ENCODE measurements at places on chromosomes 2 and 18.

GRCh38 chr2:167198009-167198408 lies 309.7 kb downstream of the XIRP2 start:
- DNase-seq, result no peak

GRCh38 chr2:20467789-20468548 lies 21.1 kb downstream of the RHOB start:
- DNase-seq, result no peak

DNA sequence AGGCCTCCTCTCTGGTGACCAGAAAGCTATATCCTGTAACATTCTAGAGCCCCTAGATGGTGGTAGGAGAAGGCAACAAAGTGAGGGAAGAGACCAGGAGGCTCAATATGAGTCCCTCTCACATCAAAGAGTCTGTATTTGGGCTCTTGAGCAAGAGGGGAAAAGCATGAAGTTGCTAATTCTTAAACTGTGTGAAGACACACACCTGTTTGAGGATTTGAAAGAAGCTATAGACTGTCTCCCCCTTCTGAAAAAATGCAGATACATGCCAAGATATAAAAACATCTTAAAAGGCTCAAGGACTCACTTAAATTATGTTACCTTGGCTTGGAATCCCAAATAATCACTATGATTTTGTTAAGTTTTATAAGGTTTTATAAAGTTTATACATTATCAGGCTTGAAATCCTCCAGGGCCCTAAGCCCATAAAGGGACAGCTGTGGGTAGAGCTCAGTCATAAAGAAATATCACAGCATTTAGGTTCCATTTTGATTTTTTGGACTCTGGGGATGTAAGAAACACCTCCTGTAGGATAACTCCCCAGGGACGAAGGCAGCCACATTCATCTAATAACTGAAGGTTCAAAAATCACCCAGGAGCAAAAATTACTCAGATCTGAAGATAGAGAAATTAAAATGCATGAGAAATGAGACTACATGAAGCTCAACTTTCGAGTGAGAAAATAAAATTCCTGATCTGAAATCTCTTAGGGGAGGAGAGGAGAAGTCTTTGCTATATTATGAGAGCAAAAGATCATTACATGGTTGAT lies 136.1 kb upstream of the LGALSL start:
- no peak for DNase-seq

GRCh38 chr2:8319219-8319618 lies 362.6 kb upstream of the ID2 start:
- no peak for DNase-seq

DNA sequence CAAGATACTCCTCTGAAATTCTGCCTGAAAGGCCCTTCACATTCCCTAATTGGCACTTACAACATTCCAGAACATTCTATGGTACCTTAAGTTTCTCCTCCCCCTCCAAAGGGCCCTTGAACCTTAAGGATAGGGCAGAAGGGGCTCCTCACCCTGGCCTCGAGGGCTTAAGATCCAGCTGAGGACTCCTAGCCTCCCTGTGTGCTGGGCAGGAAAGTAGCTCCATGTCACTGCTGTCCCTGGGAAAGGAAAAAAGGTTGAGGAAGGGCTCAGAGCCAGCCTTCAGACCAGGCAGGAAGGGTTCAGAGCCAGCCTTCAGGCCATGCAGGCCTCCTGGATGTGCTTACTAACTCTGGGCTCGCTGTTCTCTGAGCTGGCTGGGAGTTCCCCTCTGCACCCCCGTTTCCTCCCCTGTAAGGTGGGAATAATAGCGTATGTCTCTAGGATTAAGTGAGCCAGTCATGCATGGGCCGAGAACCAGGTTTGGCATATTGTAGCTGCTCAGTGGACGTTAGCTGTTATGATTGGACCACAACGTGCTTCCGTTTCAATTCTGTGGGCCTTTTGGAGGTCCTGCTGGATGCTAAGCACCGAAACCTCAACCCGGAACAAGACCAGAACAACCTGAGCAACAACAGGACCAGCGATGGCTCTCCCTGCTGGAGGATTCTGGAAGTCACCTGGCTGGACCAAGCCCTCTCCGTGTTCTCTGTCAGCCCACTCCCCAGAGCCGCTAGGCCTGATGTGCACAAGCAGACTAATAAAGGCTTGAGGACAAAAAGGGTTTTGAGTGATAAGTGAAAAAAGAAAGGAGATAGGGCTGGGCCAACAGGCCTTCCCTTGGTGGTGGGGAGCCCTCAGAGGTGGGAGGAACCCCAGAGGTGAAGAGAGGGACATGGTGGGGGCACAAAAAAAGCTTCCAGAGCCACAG lies 1.0 kb upstream of the B3GNT7 start:
- peak; percentile 85 for DNase-seq

GRCh38 chr18:59127047-59127446 lies 12.6 kb upstream of the SEC11C start:
- peak; percentile 4 for DNase-seq

GRCh38 chr2:167493862-167494261 lies 605.6 kb downstream of the XIRP2 start:
- DNase-seq, result no peak

DNA sequence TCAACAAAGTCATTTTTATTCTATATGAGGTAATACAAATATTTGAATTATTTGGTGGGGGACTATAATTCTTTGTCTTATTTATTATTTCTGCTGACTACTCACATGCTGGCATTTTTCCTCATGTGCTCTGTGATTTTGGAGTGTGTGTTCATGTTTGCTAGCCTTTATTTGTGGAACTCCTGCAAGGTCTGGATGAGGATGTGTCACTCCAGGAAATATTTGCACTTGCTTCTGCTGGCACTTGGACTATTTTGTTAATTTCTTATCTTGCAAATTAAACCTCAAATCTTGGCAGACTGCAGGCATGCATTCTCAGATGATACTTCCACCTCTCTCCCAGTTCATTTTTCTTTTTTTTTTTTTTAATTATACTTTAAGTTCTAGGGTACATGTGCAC lies 34.1 kb downstream of the POLI start:
- no peak for DNase-seq

- DNase-seq, result peak; percentile 60
Observed at GRCh38 chr2:239399433-239399920, 1.3 kb downstream of the HDAC4 start.

GRCh38 chr2:233329489-233330135 lies 22.0 kb downstream of the SAG start:
- peak; percentile 81 for DNase-seq

DNA sequence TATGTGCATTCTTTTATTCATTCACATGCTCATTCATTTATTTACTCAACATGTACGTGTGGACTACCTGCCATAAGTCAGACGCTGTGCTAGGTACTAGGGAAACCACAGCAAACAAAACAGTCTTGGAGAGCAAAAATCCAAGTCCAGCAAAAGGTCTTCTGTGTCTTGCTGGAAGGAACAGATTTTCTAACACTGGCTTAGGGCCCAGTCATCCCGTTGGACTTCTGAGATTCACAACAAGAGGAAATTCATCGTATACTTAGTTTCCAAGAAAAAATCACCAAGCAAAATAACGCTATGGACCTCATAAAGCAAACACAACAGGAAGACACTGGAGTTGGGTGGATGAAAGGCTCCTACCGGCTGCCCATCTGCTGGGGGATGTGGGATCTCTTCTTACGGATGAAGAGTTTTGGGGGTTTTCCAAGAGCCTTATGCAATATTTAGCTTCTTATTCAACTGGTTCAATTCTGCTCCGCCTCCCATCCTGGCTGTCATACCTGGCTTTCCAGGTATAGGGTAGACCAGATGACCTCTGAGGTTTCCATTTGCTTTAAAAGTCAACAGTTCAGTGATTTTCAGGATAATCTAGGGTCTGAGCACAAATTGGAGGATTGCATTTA lies 262.7 kb downstream of the HAUS1 start:
- no peak for DNase-seq

GRCh38 chr2:233857511-233858141 lies 3.3 kb upstream of the HJURP start:
- DNase-seq, result peak; percentile 52

DNA sequence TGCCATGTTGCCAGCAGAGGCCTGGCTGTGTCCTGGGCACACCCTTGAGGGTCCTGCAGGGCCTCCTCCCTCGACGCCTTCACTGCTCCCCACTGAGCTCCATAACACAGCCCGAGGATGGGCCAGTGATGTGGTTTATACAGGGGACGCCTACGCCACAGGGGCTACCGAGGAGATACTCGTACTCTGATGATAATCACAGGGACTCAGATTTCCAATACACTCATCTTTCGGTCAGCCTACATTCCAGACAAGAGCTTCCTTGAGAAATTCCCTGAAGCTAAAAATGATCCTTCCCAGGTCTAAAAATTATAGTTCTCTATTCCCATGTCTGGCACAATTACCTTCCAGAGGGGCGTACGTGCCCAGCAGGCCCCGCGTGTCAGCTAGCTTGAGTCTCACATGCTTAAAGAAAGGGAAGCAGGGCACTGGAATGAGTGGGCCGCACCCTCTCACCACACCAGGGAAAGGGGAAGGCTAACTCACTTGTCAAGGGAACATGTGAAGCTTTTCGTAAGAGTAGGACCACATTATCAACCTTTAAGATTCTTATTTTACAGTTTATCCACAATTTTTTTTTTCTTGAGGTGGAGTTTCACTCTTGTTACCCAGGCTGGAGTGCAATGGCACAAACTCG lies 159.5 kb upstream of the NDUFV2 start:
- DNase-seq, result peak; percentile 29

DNA sequence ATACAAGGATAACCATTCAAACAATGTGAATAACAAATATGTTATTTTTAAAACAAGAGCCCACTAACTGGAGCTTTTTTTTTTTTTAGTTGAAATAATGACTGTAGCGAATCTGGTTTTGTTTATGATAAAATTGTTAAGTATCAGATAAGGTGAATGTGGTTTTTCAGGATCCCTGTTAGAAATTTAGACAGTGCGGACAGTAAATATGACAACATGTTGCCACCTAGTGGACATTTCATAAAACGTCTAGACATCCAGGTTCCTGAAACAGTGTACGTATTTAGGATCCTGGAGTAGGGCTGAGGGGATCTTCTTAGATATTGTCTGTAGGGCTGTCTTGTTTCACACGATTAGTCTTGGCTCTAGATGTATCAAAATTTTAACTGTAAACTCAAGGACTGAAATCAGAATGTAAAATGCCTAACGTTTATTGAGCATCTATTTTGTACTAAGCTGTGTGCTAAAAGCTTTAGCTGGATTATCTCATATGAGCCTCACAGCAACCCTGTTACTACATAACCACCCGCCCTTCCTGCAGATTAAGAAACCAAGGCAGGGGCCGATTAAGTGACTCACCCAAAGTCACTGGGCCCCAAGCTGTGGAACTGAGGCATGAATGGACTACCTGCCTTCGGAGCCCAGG lies 23.9 kb upstream of the CCDC68 start:
- no peak for DNase-seq

- no peak for DNase-seq
Observed at GRCh38 chr2:208608122-208608835, 201.7 kb downstream of the PTH2R start.

- DNase-seq, result no peak
Observed at GRCh38 chr2:4838626-4839025, 853.6 kb upstream of the SOX11 start.

DNA sequence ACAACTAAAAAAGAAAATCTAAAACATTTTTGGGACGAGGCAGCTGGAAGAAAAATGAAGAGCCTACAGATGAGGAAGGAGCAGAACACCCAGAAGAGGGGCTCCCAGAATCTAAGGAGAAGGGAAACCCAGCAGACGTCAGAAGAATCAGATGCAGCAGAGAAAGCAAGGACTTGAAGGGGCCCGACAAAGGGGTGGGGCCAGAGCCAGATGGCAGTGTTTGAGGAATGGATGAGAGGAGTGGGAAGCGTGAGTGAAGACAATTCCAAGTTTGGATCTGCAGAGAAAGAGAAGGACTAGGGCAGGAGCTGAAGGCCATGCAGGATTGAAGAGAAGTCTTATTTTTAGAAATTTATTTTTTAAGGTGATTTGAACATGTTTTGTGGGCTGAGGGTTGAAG lies 19.3 kb downstream of the PTMA start:
- DNase-seq, result no peak

DNA sequence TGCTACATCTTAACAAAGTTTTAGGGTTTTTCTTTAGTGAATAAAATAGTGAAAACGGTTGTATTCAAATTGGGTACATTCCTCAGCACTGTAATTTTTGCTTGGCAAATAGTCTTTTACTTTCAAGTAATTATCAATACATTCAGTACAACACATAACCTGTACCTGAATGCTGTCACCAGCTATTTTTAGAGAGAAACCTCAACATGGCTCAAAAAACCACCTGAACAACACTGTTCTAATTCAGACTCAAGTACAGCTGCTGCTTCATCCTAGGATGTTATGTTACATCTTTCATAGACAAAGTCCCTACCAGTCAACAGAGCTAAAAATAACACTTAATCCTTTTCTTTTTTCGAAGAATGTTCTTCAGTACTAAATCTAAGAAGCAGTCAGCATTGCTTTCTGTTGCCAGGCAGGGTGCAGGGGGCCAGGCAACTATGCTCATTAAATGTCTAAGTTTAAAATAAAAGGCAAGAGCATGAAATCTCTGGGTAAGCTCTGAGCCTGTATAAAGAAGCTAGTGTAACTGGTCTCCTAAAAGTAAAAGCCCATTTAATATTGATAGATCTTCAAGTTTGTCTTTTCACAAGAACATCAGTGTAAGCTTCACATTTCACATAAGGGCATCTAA lies 20.5 kb downstream of the PDIA6 start:
- no peak for DNase-seq

GRCh38 chr2:97693476-97693875 lies 19.9 kb upstream of the ZAP70 start:
- no peak for DNase-seq

DNA sequence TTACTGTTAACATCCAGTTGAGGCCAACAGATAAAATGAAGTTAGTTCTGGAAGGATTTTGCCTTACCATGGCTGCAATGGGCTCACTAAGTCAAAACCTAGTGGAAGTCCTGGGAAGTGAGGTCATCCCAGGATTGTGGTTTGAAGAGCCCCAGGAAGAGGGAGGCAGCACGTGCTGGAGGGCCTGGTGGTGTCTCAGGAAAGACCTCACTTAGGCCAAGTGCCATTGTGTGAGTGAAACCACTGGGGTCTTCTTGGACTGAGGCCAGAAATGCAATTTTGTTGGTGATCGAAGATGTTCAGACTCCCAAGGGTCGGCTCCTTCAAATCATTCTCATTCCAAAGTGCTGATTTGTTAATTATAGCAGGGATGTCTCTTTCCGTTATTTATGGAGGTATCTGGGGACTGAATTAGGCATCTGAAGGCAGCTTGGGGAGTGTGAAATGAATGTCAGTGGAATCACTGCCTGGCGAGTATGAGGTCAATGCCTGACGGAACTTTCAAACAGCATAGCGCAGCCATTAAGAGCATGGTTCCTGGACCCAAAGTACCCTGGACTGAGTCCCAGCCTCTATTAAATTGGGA lies 60.0 kb downstream of the IL1R2 start:
- no peak for DNase-seq

All from ELF-1 (cell line).